ENCODE measurements at places on chromosomes 2 and 18.

DNA sequence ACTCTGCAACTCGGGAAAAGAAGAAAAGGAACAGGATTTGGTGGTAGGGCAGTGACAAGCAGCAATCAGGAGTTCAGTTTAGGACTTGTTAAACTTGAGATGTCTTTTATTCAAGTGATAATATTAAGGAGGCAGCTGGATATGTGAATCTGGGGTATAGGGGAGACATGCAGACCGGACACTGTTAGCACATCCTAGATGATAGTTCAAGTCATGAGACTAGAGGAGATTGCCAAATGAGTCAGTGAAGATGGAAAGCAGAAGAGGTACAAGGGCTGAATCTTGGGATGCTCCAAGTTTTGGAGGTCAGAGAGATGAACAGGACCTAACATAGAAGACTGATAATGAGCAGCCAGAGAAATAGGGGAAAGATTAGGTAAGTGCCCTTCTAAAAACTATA lies 69.5 kb upstream of the PSME4 start:
- DNase-seq: no peak

DNA sequence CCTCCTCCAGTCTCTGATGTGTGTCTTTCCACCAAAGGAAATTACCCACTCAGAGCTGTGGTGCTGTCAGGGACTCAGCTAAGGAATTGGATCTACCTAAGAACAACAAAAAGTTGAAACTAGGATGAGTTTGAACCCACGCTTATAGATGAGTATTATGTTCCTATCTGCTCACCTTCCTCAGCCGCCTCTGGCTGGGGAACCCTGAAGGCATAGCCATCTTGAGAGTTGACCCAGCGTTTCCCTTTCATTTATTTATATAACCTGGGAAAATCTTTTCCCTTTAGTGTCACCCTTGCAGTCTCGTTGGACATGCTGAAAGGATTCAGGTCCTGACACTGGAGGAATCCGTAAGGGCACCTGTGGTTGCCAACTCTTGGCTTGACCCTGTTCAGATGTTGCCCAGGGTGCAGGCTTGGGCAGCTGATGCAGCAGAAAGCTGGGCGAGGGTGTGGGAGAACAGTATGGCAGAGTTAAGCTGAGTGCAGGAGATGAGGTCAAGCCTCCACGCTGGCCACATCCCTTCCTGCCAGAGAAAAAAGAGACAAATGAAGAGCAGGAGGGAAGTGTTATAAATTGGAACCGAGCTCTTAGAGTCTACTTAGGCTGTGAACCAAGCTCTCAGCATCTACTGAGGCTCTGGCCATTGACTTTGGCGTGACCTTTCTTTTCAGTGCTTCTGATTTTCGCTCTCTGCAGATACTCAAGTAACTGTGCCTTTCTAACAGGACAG lies 1.9 kb downstream of the CDH20 start:
- DNase-seq: no peak

DNA sequence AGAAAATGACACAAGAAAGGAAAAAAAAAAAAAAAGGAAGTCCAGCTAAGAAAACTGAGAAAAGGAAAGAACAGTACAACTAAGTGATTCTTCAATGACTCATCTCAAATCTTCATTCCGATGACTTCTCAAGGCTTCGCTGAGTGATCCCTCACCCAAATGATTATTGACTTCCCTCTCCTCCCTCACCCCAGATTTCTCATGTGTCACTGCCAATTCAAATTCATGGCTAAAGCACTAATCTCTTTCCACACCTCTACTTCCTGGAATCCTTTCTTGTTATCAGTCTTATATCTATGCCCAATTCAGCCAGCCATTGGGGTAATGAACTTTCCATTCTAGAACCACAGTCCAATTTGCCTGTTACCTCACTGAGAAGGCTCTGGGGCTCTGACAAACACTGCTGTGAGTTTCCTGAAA lies 7.2 kb upstream of the ABCB11 start:
- no peak for DNase-seq

- DNase-seq: peak; percentile 83
These were observed 166.4 kb downstream of the TMEM247 start for GRCh38 chr2:46645681-46646162.
